Airway epithelial cell (primary cell): ENCODE measurements at places on chromosomes 7 and 10. TPM values are rescaled to one million over a fixed set of nuclear protein-coding genes. Genes with fewer than 3 reads are reported as not detected.

OR2A12 gene
- total RNA-seq = not detected in 2 replicates

NRCAM gene
- total RNA-seq = 1.1 and 2.6 TPM in 2 replicates

SPRN gene
- total RNA-seq = not detected in 2 replicates

MSMB gene
- 0.84 and 2.0 TPM in 2 replicates for total RNA-seq

DNTT gene
- total RNA-seq = not detected in 2 replicates

ARHGAP22 gene
- total RNA-seq = 5.9 and 9.3 TPM in 2 replicates

DGKI gene
- total RNA-seq = 0.14 and 0.70 TPM in 2 replicates

HKDC1 gene
- 0.23 and 0.49 TPM in 2 replicates for total RNA-seq

TEX47 gene
- not detected in 2 replicates for total RNA-seq

RARRES2 gene
- total RNA-seq = not detected in 2 replicates

PIP gene
- total RNA-seq = not detected in 2 replicates

TRPV5 gene
- total RNA-seq = not detected in 2 replicates

TMEM184A gene
- 23.9 and 24.3 TPM in 2 replicates for total RNA-seq

FFAR4 gene
- total RNA-seq = not detected in 2 replicates

CALY gene
- total RNA-seq = not detected in 2 replicates

SPOCK2 gene
- not detected in 2 replicates for total RNA-seq

PNLIPRP3 gene
- 12.0 and 13.5 TPM in 2 replicates for total RNA-seq

GNG11 gene
- 1.1 and 1.5 TPM in 2 replicates for total RNA-seq

PNLIPRP2 gene
- total RNA-seq = not detected in 2 replicates

SPDYE16 gene
- total RNA-seq = 0.05 TPM in 1 of 2 replicates, not detected in the other

CAMK2B gene
- total RNA-seq = 0.14 TPM in 1 of 2 replicates, not detected in the other

CYP2W1 gene
- total RNA-seq = 8.2 and 13.1 TPM in 2 replicates

EZH2 gene
- total RNA-seq = 10.3 and 11.7 TPM in 2 replicates

ZNF398 gene
- 12.6 and 14.5 TPM in 2 replicates for total RNA-seq

FAM237B gene
- total RNA-seq = not detected in 2 replicates

LIPJ gene
- not detected in 2 replicates for total RNA-seq

INA gene
- total RNA-seq = 2.4 and 3.7 TPM in 2 replicates

RAPGEF5 gene
- total RNA-seq = 1.5 and 3.3 TPM in 2 replicates

POLL gene
- 20.2 and 37.8 TPM in 2 replicates for total RNA-seq

ADIRF gene
- 47.0 and 63.1 TPM in 2 replicates for total RNA-seq

TUBB8 gene
- not detected in 2 replicates for total RNA-seq

CHST15 gene
- total RNA-seq = 15.0 and 19.7 TPM in 2 replicates

NXPH1 gene
- total RNA-seq = not detected in 2 replicates

RNF133 gene
- total RNA-seq = not detected in 2 replicates

CH25H gene
- 0.33 TPM in 1 of 2 replicates, not detected in the other for total RNA-seq

SCART1 gene
- total RNA-seq = 0.51 and 0.63 TPM in 2 replicates

NODAL gene
- 0.28 TPM in 1 of 2 replicates, not detected in the other for total RNA-seq

SUN3 gene
- total RNA-seq = not detected in 2 replicates

ERVW-1 gene
- not detected in 2 replicates for total RNA-seq

KIF11 gene
- total RNA-seq = 18.7 and 20.8 TPM in 2 replicates

MACROH2A2 gene
- 41.2 and 44.4 TPM in 2 replicates for total RNA-seq

CLCN1 gene
- 0.21 TPM in 1 of 2 replicates, not detected in the other for total RNA-seq

GJD4 gene
- total RNA-seq = not detected in 2 replicates

KCNIP2 gene
- total RNA-seq = 0.42 TPM in 1 of 2 replicates, not detected in the other

PLA2G12B gene
- not detected in 2 replicates for total RNA-seq

NFE2L3 gene
- 11.4 and 12.5 TPM in 2 replicates for total RNA-seq

EPO gene
- not detected in 2 replicates for total RNA-seq

INHBA gene
- 3.8 and 5.9 TPM in 2 replicates for total RNA-seq

PRSS37 gene
- total RNA-seq = not detected in 2 replicates
